Chondrocyte (in vitro differentiated cells): ENCODE measurements at places on chromosomes 7 and 10. TPM values are rescaled to one million over a fixed set of nuclear protein-coding genes. Genes with fewer than 3 reads are reported as not detected.
A peak's percentile ranks its signal among the peaks of the same experiment; 100 is the strongest.

DNA sequence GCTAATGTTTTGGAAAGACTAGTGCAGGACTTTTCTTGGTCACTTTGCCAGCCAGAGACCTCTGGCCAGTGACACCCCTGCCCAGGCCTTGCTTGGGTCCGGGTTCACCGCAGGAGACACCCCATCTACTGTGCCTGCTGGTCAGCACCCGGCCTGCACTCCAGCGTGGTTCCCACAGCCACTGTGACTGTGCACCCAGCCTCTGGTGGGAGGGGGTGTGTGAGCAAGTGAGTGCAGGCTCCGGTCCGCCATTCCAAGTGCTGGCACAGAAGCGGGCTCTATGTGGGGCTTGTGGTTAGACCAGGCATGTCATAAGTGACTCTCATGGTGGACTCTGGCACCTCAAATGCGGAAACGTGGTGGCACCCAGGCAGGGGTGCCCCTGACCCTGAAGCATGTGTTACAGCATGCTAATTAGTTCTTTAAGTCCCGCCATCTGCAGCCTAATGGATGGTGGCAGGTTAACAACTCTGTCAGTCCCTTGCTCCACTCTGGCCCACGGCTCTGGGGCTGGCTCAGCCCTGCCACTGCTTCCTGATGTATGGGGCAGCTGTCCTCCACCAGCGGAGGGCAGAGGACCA is 311.9 kb upstream of the HGF start:
- H3K36me3 ChIP-seq = peaks cover 3% of the 10 kb centered on the region
- no peak overlapping the region for H3K4me3 ChIP-seq
- DNase-seq = peak; percentile 75
- H3K27ac ChIP-seq = no peak overlapping the region
- no peaks in the 10 kb centered on the region for H3K27me3 ChIP-seq
- H3K4me1 ChIP-seq = no peaks in the 10 kb centered on the region

DNA sequence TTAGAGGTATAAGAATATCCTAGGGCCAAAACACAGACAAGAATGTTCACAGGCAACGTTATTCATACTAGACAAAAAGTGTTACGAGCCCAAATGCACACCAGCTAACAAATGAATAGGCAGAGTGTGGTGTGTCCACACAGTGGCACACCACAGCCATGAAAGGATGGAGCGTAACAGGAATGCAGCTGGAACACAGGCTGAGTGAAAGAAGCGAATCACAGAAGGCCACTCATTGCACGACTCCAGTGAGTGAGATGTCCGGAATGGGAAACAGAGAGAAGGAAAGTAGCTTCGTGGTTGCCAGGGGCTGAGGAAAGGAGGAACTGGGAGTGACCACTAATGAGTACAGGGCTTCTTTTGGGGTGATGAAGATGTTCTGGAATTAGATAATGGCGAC is 198.8 kb downstream of the TNS3 start:
- no peak overlapping the region for H3K4me3 ChIP-seq
- DNase-seq = no peak

GRCh38 chr10:97514344-97514743 is 15.6 kb downstream of the UBTD1 start:
- H3K4me1 ChIP-seq = peaks cover 41% of the 10 kb centered on the region
- H3K27ac ChIP-seq = no peak overlapping the region
- no peak overlapping the region for H3K4me3 ChIP-seq
- no peaks in the 10 kb centered on the region for H3K27me3 ChIP-seq
- no peak for DNase-seq
- no peaks in the 10 kb centered on the region for H3K36me3 ChIP-seq

- no peak for DNase-seq
- no peak overlapping the region for H3K27ac ChIP-seq
- H3K4me1 ChIP-seq = peaks cover 12% of the 10 kb centered on the region
- H3K4me3 ChIP-seq = no peak overlapping the region
- H3K27me3 ChIP-seq = peaks cover 3% of the 10 kb centered on the region
- H3K36me3 ChIP-seq = no peaks in the 10 kb centered on the region
Observed at GRCh38 chr10:43348511-43349312, 22.7 kb upstream of the FXYD4 start.

DNA sequence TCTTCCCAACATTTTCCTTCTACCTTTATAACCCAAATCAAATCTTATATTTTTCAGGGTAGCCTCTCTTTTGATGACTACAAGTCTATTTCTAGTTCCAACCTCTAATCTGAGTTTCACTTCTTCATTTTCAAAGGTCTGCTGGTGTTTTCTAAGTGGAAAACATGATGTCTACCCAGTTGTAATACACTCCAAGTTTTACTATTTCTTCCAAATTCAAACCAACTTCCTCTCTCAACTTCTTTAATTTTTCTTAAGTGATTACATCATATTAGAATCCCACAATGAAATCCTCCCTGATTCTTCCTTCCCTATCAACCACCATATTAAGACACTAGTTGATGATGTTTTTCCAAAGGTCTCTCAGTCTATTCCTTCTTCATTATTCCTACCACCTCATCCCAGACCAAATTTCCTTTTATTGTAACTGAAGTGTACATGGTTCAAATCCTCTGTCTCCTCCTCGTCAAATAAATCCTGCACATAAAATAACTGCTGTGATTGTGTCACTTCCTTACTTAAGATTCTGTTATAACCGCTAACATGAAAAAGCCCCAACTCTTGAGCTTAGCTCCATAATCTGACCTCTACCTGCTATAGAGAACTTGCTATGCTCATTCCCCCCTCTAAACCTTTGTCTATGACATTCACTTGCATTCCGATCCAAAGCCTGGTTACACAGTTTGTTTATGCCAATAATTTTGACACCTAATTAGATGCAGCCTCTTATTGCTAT is 12.7 kb downstream of the TAS2R38 start:
- no peaks in the 10 kb centered on the region for H3K4me1 ChIP-seq
- H3K36me3 ChIP-seq = no peaks in the 10 kb centered on the region
- no peak overlapping the region for H3K27ac ChIP-seq
- H3K27me3 ChIP-seq = peaks cover 6% of the 10 kb centered on the region
- no peak for DNase-seq

Gene SLC39A12
- total RNA-seq = not detected in 3 replicates

Gene MYL10
- total RNA-seq = 3.4 to 5.1 TPM (median 4.7 TPM) in 3 replicates
